ENCODE measurements at places on chromosomes 3 and 15.

DNA sequence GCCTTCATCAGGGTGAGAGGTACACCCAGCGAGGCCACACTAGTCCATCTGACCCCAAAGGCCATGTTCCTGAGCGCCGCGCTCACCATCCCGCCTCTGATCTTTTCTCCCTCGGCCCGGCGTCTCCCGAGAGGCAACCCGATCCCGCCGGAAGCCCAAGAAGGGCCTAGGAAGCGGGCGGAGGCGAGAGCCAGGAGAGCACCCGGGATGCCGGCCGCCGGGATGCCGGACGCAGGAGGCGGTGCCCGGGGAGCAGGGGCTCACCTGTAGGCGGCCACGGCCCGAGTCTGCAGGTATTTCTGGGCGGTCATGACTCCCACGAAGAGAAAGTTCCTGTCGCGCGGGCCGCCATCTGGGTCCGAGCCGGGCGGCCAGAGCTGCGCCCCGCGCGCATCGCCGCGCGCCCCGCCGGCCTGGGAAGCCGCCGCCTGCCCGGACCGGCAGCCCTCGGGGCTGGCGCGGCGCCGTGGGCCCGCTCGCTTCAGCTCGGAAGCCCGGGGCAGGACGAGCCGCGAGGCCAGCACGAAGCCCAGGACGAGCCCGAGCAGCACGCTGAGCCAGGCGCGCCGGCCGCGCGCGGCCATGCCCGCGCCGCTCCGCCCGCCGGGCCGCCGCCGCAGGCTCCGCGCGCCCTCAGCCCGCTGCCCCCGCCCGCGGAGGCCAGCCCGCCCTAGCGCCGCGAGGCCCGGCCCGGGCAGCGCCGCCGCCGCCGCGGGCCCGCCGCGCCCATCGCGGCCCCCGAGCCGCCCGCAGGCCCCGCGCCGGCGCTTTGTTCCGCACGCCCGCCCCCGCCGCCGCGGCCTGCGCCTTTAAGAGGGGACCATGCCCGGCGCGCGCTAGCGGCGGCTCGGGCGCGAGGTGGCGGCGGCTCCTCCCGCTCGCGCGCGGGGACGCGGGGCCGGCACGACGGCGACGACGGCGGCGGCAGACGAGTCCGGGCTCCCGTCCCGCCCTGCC lies 697 bp downstream of the CHSY1 start:
- DNase-seq = no peak

- peak; percentile 19 for DNase-seq
These were observed 8.4 kb downstream of the CSK start for GRCh38 chr15:74790080-74790916.

DNA sequence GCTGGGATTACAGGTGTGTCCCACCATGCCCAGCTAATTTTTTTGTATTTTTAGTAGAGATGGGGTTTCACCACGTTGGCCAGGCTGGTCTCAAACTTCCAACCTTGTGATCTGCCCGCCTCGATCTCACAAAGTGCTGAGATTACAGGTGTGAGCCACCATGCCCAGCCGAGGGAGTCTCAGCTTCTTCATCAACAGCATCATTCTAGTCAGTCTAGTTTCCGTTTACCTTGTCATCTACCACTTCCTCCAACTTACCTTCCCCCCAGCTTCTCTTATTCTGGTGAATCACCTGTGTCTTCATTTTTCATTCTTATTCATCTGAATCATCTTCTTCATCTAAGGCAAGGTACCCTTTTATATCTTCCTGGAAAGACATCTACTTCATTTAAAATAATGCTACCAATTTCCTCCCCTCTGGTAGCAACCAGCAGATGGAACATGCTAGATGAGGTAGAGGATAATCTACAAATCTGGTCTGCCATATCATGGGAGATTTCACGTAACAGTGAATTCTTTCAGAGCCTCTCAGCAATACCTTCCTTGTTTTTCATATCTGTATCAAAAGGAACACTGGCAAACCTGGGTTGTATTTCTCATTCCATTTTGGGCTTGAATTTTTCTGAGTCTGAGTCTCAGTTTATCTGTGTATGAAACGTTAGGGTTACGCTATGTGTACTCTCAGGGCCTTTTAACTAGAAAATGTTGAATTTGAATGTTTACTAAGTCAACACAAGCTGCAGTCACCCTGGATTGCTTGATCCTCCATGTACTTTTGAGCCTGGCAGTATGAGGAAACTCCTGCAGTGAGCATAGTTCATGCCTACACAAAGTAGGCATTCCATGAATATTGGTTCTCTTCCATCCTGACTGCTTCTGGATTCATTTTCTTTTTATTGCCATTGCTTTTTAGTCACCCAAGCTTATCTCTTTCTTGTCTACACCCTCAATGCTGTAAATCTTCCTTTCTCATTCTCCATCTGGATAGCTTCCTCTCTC lies 16.8 kb downstream of the LPP start:
- DNase-seq = no peak

DNA sequence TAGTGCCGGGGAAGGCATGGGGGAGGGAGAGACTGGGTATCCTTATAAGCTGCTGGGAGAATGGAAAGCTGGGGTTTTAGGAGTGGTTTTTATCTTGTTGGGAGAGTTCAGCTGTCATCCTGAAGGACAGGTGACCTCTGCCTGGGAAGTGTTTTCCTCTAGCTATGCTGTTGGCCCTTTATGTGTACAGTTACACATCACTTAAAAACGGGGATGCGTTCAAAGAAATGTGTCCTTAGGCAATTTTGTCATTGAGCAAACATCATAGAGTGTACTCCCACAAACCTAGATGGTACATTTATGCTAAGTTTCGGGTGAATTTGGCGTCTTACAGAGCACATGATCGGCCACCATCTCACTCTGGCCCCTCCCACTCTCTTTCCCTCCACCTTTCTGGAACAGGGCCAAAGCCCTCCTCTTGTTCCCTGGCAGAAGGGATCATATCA lies 164.3 kb upstream of the NUDT16 start:
- DNase-seq = no peak

- DNase-seq = no peak
These were observed 44.4 kb downstream of the PDZRN3 start for GRCh38 chr3:73580343-73580742.

- no peak for DNase-seq
These were observed 2.3 kb upstream of the OR5K3 start for GRCh38 chr3:98388147-98388546.

GRCh38 chr15:40280260-40281056 lies 2.4 kb downstream of the ANKRD63 start:
- DNase-seq = no peak

- DNase-seq = no peak
These were observed 75.7 kb upstream of the ARNT2 start for GRCh38 chr15:80328496-80328895.
